ENCODE measurements at places on chromosomes 2 and 18.

GRCh38 chr2:149075105-149075504 is 36.6 kb downstream of the LYPD6B start:
- DNase-seq, result no peak

DNA sequence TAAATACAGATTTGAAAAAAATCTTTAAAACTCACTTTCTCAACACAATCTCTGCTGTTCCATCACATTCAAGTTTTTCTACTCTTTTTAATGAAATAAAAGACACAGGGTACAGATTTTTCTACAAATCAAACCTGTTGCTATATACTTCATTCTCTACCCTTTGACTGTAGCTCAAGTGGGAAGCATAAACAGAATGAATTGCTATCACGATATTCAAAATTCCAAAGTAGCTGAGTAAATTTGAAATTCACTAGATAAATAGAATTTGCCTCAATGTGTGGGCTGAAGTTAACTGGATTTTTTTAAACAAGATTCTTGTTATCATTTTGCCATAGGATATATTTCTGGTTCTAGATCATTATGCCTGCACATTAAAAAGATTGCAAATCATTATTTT is 185.9 kb downstream of the ZNF521 start:
- DNase-seq, result no peak

DNA sequence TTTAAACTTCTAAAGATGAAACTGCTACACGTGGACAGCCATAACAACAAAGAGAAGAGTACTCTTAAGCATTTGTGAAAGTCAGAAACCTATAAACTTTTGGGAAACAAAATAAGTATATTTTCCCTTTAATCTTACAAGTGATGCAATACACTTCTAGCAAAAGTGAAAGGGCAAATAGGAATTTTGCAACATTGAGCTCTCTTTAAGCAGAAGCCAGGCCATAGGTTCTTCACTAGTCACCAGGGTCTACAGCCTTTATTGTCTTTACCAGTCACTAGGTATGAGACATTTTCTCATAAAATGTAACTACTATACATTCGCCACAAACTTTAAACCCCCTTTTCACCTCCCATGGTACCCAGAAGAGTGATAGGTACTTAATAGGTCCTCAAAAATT is 37.5 kb downstream of the SCN1A start:
- DNase-seq, result no peak

- DNase-seq, result no peak
These were observed 136.4 kb upstream of the SLC1A4 start for GRCh38 chr2:64852771-64853241.

DNA sequence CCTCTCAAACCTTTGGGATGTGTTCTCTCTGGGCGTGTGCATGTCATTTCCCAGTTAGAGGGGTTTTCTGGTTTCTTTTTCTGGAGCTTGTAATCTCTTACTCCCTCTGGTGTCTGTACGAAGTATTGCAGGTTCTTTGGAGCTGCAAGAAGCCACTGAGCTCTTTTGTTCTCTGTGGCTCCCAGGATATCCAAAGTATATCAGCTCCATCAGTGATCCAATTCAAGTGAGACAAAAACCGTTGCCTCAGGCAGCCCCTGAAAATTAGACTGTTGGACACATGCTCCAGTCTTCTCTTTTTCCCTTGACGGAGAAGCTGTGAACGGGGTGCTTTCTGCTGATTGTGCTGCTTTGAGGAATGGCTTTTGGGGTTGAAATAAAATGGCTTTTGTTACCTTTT is 59.0 kb upstream of the LDLRAD4 start:
- no peak for DNase-seq

DNA sequence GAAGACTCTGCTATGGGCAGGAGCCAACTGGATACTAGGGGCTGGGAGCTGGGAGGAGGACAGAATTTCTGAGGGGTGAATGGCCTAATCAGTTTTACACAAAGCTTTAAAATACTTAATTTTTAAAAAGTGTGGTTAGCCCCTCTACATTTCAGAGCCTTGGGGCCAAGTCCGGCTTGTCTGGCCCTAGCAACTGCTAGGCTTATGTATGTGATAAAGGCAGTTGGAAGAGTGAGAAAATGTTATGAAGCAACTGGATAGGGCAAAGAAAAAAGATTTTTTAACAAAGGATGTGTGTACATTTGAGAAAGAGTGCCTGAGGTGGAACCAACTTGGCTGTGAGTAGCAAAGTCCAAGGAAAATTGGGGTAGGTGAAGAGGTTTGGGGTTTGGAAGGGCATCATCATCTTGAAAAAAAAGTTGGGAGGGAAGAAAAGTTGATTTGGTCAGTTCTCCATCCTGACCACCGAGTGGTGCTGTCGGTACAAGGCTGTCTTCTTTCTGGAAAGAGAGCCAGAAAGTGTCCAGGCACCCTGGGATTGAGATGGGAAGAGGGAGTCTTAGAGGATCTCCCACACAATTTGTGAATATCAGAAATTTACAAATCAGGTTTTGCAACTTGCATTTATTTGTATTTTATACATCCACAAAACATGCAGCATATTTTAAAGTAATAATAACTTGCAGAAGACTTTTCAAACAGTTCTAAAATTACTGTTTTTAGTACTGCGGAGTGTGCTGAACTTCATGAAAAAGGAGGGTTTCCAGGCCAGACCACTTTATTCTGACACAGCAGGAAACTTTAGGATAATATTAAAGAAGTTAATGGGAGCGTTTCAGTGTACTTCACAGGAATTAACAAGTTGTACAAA is 10.5 kb upstream of the CDK15 start:
- no peak for DNase-seq

- no peak for DNase-seq
These were observed 112.5 kb downstream of the PIK3C3 start for GRCh38 chr18:42067518-42067917.

GRCh38 chr2:232008907-232009638 is 47.6 kb downstream of the DIS3L2 start:
- no peak for DNase-seq

DNA sequence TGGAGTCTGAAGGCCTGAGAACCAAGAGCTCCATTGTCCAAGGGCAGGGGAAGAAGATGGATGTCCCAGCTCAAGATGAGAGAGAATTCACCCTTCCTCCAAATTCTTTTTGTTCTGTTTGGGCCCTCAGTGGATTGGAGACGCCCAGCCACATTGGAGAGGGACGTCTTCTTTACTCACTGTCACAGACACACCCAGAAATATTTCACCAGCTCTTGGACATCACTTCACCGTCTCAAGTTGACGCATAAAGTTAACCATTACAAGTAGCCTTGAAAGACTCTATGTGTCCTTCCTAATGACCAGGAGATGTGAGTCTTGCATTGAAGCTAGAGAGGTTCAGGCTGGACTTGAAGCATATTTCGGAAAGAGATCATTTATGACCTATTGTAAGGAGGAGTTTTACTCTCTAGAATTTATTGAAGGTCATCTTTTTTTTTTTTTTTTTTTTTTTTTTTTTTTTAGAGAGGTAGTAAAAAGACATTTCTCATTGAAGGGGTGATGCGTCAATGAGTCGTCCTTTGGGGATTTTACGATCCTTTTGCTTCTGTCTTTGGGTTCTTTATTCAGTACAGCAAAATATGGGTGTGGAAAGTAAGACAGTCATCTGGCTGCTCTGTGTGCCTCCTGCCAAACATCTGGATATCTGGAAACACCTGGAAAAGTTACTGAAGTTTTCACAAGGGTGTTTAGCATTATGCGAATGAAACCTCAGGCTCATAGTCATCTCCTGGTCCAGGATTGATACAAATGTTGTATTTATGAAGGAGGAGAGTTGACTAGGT is 118.1 kb downstream of the PRPF40A start:
- no peak for DNase-seq

- DNase-seq, result no peak
These were observed 45.0 kb downstream of the TCF7L1 start for GRCh38 chr2:85178154-85178553.

- no peak for DNase-seq
These were observed 96.2 kb upstream of the DLX2 start for GRCh38 chr2:172198908-172199307.

DNA sequence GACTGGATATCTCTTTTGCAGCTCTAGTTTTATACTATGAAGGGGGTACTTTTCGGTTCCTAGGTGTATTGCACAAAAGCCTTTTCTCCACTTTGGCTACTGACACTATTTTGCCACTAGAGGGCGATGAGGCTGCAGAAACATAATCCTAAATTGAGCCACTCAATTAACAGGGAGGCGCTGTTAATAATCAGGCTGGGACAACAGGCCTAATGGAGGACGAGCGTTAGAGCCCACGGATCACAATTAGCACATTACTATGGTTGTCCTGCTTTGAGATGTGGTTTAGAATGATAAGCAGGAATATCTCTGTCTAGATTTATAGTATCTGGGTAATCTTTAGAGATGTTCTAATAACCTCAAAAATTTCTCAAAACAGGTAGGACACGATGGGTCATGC is 62.2 kb upstream of the PMAIP1 start:
- DNase-seq, result no peak

GRCh38 chr2:233832869-233833311 is 21.4 kb downstream of the HJURP start:
- no peak for DNase-seq

DNA sequence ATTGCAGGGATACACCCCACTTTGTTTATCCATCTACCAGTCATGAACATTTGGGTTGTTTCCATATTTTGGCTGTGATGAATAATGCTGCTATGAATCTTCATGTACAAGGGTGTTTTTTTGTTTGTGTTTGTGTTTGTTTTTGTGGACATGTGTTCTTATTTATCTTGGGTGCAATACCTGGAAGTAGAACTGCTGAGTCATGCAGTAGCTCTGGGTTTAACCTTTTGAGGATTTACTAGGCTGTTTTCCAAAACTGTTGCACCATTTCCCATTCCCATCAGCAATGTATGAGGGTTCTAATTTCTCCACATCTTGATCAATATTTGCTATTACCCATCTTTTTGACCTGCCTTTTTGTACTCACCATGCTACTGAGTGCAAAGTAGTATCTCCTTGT is 140.0 kb upstream of the CYP1B1 start:
- no peak for DNase-seq

- DNase-seq, result no peak
These were observed 170.2 kb downstream of the ATAD2B start for GRCh38 chr2:23756593-23757292.

DNA sequence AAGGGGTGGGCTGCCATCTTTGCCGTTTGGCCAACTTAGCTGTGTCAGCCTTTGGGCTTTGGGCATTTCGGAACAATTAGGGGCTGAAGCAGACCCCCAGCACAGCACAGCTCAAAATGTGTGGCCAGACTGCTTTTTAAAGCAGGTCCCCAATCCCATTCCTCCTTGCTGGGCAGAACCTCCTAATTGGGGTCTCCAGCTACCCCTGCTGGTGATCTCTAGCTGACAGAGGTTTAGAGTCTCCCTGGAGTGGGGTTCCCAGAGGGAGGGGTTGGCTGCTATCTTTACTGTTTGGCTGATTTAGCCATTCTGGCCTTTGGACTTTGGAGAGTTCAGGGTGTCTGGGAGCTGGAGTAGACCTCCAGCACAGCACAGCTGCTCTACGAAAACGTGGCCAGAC is 71.5 kb upstream of the LHCGR start:
- no peak for DNase-seq

- DNase-seq, result no peak
These were observed 11.1 kb downstream of the DHRS9 start for GRCh38 chr2:169080250-169081069.

- no peak for DNase-seq
These were observed 1953.4 kb upstream of the LRRTM1 start for GRCh38 chr2:82257796-82258555.

DNA sequence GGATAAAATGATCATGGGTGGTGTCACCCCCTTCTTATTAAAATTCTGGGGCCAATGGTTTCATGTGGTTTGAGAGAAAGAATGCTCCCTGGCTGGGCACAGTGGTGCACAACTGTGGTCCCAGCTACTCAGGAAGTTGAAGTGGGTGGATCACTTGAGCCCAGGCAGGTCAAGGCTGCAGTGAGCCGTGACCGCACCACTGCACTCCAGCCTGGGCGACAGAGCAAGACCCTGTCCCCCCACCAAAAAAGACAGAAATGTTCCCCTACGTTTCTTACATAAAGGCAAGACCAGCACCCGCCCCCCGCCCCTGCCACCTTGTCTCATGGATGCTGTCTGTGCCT is 53.0 kb upstream of the ID2 start:
- DNase-seq, result no peak

GRCh38 chr2:172380436-172381274 is 46.7 kb upstream of the ITGA6 start:
- DNase-seq, result no peak

DNA sequence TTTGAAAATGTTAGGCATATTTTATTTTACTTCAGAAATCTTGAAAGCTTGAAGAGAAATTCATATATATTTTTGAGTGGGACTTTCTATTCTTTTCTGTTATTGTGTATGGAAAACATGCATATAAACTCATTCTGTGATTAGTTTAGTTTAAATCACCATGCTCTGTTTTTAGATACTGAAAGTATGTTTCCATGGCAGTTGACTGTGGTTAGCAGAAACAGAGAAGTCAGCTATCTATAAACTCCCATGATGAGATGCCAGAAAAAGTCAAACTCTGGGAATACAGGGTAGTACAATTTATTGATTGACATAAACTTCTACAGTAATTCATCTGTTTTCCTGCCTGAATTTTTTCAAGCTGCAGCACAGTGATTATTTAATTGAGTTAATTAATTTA is 905.3 kb upstream of the VRK2 start:
- DNase-seq, result no peak

- no peak for DNase-seq
These were observed 92.3 kb downstream of the PRKCE start for GRCh38 chr2:45743531-45744396.

GRCh38 chr2:830419-831224 is 120.0 kb upstream of the SNTG2 start:
- no peak for DNase-seq

GRCh38 chr2:94996305-94997100 is 29.0 kb upstream of the MAL start:
- DNase-seq, result no peak

DNA sequence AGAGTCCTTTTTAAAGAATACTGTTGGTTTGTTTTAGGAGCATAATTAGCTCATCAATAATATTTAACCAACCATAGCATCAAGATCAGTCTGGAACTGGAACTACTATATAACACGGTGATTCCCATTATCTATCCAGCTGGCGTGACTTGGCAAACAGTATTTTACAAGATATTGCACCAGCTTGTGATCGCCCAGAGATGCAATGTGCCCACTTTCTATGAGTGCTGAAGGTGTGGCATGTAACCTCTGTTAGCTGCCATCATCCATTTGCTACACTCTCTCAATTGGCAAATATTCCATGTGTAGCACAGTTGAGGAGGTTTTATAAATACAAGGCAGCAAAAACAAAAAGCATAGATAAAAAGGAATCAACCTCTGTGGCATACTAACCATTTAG is 64.9 kb downstream of the FIGN start:
- no peak for DNase-seq

- DNase-seq, result no peak
These were observed 353.6 kb upstream of the TRIB2 start for GRCh38 chr2:12363138-12363537.

All from activated gamma-delta T cell (primary cell).